ENCODE measurements at places on chromosomes 5 and 9. TPM values are rescaled to one million over a fixed set of nuclear protein-coding genes. Genes with fewer than 3 reads are reported as not detected.
A peak's percentile ranks its signal among the peaks of the same experiment; 100 is the strongest.

NUTM2F gene
- not detected for total RNA-seq

GRCh38 chr5:103445426-103446035, 117.1 kb downstream of the NUDT12 start:
- no peak for DNase-seq

STPG3 gene
- not detected for total RNA-seq

SPATA31D4 gene
- not detected for total RNA-seq

GRCh38 chr5:45521067-45521466, 175.1 kb downstream of the HCN1 start:
- peak; percentile 6 for DNase-seq

DNA sequence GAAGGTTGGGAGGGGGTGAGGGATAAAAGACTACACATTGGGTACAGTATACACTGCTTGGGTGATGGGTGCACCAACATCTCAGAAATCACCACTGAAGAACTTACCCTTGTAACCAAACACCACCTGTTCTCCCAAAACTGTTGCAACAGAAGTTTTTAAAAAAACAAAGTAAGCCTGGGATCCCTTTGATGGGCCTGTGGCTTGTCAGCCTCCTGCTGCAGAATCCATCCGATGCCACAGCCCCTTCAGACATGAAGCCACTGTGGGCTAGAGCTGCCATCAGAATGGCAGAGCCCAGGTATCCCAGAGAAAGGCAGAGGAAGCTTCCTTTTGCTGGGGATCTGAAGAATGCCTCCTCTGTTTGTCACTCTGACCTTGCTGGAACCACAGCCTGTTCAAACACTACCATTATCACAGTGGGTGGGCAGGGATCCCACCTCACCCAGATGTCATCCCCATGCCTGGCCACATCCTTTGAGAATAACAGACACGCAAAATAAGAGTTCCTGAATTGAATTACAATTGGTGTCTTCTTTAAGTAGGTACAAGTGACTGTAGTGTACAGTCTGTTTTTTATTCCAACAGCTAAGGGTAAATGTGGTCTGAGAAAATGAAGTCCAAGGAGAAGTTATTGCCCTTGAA, 78.1 kb upstream of the DIRAS2 start:
- no peak for DNase-seq

DNA sequence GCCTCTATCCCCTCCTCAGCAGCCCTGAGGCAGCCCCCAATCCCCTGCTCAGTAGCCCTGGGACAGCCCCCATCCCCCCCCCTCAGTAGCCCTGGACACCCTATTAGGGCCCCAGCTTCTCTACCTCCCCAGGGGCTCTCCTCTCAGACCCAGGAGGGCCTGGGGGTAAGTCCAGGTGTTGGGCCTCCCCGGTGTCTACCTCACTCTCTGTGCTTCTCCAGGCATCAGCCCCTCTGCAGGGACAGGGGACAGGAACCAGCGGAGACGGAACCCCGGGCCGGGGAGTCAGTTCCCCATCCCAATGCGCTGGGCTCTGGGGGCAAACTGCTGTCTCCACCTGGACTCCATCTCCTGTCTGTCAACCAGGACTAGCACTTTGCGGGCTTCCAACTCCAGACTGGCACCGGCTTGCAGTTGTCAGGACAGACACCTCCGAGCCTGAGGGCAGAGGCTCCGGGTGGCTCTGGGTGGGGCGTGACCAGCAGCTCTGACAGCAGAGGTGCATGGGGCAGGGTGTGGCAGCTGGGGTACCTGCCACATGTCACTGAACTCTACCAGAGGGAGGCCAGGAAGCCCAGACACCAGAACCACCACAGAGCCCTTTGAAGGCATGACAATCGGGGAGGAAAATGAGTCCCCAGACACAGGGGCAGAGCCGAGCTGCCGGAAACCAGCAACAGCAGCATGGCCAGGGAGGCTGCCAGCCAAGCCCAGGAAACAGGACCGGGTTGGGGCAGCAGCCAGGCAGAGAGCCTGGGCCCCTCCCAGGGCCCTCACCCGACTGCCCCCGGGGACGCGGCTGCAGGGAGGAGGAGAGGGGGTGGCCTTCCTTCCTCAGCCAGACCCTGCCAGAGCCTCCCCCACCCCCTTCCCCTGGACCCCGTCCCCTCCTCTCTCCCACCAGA, 17.7 kb upstream of the UBAC1 start:
- no peak for DNase-seq

DNA sequence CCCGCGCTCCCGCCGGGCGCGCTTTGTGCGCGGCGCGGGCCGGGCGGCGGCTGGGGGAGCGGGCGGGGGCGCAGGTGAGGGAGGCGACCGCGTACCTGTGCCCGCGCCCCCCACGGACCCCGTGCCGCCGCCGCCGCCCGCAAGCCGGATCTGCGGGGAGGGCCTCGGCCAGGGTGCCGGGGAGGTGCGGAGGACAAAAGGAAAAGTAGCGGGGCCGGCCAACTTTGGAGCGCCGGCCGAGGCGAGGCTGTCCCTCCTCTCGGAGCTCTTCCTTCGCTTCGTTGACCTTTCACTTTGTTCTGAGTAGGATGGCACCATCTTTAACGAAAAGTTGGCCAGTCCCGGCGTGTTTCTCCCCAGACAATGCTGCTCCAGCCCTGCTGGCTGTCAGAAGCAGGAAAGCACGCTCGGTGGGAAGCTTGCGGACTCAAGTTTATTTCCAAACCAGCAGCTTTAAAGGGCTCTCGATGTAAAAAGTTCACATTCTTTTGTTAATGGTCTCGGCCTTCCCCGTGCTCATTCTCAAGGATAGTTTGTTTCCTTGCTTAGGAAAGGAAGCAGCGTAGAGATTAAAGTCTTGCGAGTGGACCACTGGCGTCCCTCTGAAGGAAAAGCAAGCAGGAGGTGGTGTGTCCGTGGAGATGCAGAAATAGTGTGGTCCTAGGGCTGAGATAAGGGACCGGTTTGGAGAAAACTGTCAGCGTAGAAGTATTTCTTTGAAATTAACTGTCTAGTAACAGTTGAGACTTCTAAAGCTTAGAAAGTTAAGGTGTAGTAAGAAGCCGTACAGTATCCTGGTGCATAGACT, 639 bp downstream of the EHMT1 start:
- peak; percentile 43 for DNase-seq
